ENCODE measurements at places on chromosomes 11 and 22. TPM values are rescaled to one million over a fixed set of nuclear protein-coding genes. Genes with fewer than 3 reads are reported as not detected.

- H3K4me1 ChIP-seq = no peaks in the 10 kb centered on the region
- DNase-seq = no peak
- H3K36me3 ChIP-seq = no peaks in the 10 kb centered on the region
- no peak overlapping the region for H3K4me3 ChIP-seq
- H3K27me3 ChIP-seq = peaks cover 6% of the 10 kb centered on the region
Measured at GRCh38 chr11:125332821-125333220, 163.2 kb downstream of the FEZ1 start.

DNA sequence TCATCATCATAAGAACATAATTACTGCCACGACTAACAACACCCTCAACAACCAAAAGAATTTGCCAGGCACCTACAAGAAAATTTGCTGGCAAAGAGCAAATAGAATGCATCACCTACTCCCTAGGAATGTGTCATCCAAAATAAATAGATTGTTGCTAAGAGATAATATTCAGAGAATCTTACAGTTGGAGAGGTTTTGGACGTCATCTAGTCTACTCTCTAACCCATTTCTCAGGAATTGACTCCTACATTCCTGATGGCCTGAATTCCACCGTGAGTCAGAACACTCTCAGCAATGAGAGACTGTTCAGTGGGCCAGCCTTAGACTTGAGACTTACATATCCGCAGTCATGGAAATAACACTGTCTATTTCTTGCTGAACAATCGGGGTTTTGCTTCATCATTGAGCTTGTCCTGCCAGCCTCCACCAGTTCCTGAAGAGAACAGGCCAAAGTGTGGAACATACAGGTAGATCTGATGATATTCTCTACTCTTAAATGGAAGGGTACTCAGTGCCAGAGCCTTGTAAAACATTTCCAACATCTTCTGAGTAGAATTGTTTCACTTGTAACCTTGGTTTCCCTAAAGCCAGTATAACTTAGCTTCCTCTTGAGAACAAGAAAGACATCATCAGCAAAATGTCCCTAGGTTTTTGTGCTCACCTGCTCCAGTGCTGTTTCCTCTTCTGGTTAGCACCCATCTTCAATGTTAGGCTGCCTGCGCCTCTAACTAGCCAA lies 8.3 kb downstream of the KIRREL3 start:
- peaks cover 32% of the 10 kb centered on the region for H3K27me3 ChIP-seq
- H3K27ac ChIP-seq = no peak overlapping the region
- no peak for DNase-seq
- H3K4me1 ChIP-seq = no peaks in the 10 kb centered on the region

Gene NLRP14
- total RNA-seq = not detected

Gene PMM1
- total RNA-seq = 30.5 TPM

DNA sequence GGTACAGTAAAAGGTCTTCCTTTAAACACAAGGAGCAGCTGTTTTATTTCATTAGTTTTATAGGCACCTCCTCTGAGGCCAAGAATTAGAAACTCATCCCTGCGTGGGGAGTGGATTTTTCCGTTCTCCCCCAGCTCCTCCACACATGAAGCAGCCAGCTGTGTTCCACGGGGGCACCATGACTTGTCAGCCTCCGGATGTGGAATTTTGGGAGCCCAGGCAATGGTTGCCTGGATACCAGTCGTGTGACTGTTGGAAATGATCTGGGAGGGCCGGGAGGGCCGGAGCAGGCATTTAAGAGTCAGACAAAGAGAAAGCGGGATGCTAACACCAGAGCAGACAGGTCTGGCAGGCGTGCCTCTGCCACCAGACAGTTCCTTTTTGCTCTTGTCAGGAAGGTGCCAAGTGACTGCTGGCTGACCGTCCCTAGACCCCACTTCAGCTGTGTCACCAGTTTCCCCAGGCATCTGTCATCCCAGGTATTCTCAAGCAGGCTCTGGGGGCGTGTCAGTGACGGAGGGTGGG lies 15.9 kb upstream of the CDC42EP2 start:
- H3K4me3 ChIP-seq = no peak overlapping the region
- no peaks in the 10 kb centered on the region for H3K27me3 ChIP-seq
- H3K36me3 ChIP-seq = peaks cover 56% of the 10 kb centered on the region
- H3K4me1 ChIP-seq = peaks cover 5% of the 10 kb centered on the region

- H3K4me3 ChIP-seq = no peak overlapping the region
- no peaks in the 10 kb centered on the region for H3K27me3 ChIP-seq
- DNase-seq = no peak
Measured at GRCh38 chr22:46119729-46120419, 30.5 kb upstream of the PPARA start.

Gene SLC22A6
- not detected for total RNA-seq

DNA sequence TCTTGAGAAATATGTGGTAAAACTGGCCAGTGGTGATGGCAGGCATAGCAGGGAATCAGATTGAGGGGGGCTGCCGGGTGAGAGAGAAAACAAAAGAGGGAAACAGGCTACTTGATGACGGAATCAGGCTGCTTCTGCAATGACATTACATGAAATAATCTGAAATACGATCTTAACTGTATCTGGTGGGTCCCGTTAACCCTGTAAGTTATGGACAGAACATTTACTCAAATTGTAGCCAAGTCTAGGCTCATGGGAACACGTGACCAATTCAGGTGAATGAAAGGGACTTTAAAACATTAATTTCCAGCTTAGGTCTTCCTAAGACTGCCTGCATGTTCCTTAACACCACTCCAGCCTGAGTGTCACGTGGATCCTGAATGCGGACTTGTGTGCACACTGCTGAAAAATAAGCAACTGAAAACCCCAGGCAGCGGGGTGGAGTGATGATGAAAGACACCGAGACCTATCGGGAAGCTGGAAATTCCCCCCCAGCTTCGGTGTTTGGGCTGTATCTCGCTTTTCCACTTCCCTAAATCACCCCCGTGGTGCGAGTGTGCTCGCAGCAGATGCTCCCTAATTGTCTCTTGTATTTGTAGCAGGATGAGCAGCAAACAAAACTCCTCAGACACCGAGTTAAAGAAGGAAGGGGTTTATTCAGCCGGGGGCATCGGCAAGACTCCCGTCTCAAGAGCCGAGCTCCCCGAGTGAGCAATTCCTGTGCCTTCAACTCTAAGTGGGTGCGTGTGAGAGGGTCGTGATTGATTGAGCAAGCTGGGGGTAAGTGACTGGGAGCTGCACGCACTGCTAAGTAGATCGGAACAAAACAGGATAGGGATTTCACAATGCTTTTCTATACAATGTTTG lies 145.0 kb upstream of the GRK3 start:
- no peaks in the 10 kb centered on the region for H3K4me1 ChIP-seq
- no peaks in the 10 kb centered on the region for H3K36me3 ChIP-seq
- H3K4me3 ChIP-seq = peak overlapping the region; percentile 17
- no peak overlapping the region for H3K27ac ChIP-seq

DNA sequence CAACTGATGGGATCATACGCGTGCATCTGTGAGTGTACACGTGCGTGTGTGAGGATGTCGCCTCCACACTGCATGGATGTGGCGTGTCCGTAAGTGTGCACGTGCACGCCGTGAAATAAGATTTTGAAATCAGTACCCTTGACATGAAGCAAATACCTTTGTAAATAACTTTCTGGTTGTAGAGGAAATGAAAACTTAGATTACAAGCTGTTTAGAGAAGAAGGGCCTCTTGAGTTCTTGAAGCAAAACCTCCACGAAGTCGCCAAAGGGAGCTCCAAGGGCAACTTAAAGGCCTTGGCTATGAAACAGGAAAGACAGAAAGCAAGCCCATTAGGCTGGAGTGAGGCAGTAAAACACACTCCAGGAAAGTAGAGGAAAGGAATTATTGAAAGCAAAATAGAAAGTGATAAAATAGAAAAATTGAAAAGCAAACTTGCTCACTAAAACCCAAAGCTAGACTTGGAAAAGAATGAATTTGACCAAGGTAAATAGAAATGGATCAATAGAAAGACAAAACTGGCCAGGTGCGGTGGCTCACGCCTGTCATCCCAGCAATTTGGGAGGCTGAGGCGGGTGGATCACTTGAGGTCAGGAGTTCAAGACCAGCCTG lies 29.7 kb upstream of the TOLLIP start:
- H3K4me1 ChIP-seq = peaks cover 9% of the 10 kb centered on the region
- no peak overlapping the region for H3K4me3 ChIP-seq
- H3K27ac ChIP-seq = no peak overlapping the region
- no peak for DNase-seq
- H3K36me3 ChIP-seq = no peaks in the 10 kb centered on the region

DNA sequence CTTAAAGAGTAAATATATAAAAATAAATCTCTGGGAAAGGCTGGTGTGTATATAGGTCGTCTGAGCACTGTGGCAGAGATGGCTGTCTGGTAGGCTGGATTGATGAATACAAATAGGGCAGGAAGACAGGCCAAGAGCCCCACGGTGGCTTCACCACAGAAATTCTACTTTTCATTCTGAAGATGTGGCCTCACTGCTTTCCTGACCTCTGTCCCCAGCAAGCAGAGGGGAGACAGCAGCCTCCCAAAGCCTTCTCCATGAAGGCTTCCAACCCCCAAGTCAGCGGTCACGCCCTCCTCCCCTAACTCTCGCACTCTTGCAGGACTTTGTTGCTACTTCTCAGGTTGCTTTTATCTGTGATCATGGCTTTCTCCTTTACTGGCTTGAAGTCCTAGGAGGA lies 10.6 kb upstream of the KCNJ1 start:
- no peaks in the 10 kb centered on the region for H3K36me3 ChIP-seq
- no peaks in the 10 kb centered on the region for H3K27me3 ChIP-seq

DNA sequence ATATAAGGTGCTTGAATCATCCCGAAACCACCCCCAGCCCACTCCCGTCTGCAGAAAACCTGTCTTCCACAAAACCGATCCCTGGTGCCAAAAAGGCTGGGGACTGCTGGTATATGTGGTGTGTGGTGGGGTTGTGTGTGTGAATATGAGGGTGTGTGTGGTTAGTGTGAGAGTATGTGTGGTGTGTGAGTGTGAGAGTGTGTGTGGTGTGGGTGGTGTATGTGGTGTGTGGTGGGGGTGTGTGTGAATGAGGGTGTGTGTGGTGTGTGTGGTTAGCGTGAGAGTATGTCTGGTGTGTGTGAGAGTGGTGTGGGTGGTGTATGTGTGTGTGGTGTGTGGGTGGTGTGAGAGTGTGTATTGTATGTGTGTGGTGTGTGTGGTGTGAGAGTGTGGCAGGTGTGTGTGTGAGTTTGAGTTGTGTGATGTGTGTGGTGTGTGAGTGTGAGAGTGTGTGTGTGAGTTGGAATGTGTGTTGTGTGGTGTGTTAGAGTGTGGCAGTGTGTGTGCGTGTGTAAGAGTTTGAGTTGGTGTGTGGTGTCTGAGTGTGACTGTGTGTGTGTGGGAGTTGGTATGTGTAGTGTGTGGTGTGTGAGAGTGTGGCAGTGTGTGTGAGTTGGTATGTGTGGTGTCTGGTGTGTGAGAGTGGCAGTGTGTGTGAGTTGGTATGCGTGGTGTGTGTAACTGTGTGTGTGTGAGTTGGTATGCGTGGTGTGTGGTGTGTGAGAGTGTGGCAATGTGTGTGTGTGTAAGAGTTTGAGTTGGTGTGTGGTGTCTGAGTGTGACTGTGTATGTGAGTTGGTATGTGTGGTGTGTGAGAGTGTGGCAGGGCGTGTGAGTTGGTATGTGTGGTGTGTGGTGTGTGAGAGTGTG lies 6.5 kb downstream of the UPK3A start:
- DNase-seq = no peak
- H3K4me1 ChIP-seq = no peaks in the 10 kb centered on the region
- H3K27ac ChIP-seq = no peak overlapping the region
- no peaks in the 10 kb centered on the region for H3K36me3 ChIP-seq

DNA sequence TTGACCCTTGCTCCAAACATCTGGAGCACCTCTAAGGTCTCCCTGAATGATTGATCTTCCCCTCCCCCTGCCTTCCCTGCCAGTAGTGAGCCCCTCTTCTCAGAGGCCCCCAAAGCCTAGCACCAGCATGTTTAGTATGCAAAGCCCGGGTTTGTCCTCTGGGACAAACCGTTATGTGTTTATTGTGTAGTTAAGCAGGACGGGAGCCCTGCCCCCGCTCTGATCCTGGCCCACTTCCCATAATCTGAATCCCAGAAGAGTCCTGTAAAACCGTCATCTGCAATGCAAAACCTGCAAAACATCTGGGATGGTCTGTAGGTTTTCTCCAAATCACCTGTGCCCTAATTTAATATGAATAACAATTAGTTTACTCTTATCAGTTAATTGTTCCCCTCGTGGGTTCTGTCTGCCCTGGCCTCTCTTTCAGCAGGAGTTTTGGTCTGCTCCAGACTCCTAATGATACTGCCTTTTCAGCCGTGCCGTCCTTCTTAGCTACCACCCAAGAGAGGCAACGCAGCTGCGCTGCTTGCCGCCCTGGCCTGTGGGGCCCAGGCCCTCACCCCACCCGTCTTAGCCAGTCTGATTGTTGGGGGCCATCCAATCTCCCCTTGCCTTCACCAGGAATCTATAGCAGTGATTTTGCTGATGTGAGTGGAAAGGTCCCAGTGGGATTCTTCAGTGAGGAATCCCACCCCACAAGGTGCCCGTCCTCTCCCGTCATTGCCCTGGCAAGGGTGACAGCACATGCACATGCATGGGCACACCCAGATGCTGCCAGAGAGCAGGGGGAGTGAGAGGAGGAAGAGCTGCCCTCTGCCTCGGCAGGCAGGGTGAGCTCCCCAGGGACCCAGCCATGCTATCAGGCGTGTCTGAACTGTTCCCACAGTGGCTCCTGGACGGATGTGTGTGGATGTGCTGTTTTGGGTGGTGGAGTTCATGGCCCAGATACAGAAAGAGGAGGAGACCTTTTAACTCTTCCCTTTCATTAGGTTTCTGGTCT lies 3.0 kb upstream of the B3GAT1 start:
- H3K36me3 ChIP-seq = no peaks in the 10 kb centered on the region
- no peak overlapping the region for H3K4me3 ChIP-seq
- H3K4me1 ChIP-seq = peaks cover 6% of the 10 kb centered on the region
- peaks cover 63% of the 10 kb centered on the region for H3K27me3 ChIP-seq
- no peak overlapping the region for H3K27ac ChIP-seq

GRCh38 chr11:94525546-94526324 lies 13.5 kb downstream of the C11orf97 start:
- no peak overlapping the region for H3K4me3 ChIP-seq
- DNase-seq = peak; percentile 82
- H3K36me3 ChIP-seq = no peaks in the 10 kb centered on the region
- H3K4me1 ChIP-seq = no peaks in the 10 kb centered on the region
- H3K27me3 ChIP-seq = no peaks in the 10 kb centered on the region

GRCh38 chr11:69263736-69264052 lies 30.3 kb upstream of the MYEOV start:
- no peak overlapping the region for H3K27ac ChIP-seq
- H3K36me3 ChIP-seq = no peaks in the 10 kb centered on the region
- H3K27me3 ChIP-seq = no peaks in the 10 kb centered on the region
- H3K4me3 ChIP-seq = no peak overlapping the region
- no peak for DNase-seq

Gene DERL3
- total RNA-seq = 2.0 TPM

Gene CBLIF
- not detected for total RNA-seq

All from A673 (cell line).